ENCODE measurements at places on chromosomes 3 and 15.

DNA sequence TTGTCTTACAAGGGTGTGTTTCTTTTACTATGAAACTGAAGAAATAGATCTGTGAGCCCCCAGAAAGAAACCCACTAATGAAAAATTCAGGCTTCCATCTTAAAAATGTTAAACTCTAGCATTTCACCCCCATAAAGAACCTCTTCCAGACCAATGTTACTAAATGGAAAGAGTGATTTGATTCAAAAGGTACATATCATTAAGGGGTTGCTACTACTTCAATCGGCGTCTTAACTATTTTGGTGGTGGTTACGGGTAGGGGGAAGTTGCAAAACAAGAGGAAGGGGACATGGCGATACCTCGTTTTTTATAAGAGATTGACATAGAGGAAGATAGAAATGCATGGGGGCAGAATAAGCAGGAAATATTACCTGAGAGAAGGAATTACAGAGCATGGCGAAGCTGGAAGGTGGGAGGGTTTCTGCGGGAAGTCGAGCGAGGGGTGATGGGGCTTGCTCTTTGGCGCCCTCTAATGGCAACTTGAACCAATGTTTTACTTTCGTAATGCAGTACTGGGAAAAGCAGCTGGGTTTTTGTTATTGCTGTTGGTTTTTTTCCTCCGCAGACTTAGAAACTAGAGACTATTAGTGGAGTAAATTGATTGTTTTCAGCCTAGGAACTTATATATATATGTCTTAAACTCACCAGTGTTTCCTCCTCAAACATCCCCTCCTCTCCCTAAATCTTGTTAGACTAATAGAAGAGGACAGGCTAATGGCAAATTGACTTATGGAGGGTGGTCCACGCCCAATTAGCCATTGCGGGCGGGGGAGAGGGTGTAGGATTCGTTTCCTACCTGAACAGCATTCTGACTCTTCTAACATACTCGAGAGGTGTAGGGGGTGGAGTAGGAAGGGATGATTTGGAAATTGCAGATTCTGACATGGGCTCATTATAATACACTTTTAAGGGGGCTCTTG is 11.3 kb upstream of the SOX2 start:
- DNase-seq = no peak

DNA sequence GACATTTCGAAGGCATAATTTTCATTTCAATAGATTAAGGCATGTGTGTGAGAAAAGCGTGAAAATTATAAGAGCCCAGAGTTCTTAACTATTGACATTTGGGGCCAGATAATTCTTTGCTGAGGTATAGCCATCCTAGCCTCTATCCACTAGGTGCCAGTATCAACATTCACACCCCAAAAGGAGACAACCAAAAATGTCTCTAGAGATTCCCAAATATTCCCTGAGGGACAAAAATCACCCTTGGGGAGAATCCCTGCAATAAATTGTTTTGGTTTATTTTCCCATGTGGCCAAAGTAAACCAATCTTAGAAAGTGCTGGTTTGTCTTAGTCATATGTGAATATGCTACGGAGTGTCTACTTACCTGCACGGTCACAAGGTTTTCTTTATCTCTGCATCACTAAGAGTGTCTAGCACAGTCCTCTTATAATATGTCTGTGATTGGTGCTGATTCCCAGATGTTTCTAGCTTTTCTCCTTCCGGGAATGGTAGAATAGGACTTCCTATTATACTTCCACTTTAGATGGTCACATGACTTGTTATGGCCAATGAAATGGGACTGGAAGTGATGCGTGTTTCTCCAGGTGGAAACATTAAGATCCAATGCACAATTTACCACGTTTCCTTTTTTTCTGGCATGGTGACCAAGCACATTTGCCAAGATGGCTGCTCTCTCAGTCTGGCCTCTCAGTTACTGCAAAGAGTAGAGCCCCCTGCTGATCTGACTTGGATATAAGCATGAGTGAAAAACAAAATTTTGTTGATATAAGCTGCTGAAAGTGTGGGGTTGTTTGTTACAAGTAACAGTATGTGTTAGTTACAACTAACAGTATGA is 8.0 kb upstream of the KBTBD8 start:
- DNase-seq = no peak

DNA sequence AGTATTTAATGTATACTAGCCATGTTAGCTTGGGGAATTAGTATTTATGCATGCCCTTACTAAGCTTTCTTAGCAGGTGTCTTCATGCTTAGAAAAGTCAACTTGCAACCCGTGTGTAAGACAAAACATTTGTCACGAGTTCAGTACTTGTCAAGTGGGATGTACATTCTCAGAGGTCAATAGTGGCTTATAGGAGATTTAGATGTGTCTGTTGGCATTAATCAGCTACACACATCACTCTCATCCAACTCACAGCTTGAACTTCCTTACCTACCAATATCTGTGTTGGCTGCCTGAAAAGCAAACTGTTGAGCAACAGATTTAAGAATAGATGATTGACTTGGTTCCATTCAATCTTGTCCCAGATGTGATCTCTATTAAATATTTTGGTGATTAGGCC is 109.5 kb downstream of the ROBO2 start:
- no peak for DNase-seq

DNA sequence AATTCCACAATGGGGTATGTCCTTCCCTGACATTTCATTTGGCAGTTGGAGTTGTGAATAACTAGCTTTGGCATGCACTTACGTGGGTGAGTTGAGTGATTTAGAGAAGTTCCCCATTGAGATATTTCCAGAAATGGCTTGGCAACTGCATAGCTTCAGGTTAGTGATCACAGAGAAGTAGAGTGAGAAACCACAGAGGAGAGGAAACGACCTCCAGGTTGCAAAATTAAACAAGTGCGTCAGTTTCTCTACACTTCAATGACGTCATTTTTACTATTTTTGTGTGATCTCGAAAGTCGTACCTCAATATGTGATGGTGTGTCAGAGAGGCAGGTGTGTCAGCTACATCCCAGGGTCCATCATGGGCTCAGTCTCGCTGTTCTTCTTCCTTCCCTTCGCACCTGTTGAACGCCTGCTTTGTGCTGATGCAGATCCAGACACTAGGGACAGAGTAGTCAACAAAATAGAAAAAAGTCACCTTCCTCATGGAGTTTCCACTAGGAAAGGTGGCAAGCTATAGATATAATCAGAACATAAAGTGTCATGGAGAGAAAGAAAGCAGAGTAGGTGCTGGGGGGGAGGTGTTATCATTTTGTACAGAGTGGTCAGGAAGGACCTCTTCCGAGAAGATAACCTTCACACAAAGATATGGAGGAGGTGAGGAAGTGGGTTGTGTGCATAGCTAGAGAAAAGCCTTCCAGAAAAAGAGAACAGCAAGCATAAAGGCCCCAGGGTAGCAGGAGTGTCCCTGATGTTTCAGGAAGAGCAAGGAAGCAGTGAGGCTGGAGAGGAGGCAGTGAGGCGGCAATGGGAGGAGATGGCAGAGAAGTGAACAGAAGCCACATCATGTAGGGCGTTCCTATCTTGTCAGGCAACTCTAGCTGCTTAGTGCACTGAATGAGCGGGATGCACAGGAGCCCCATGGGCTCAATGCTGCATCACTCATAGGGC is 75.6 kb downstream of the MCTP2 start:
- DNase-seq = no peak

GRCh38 chr3:195095704-195096036 is 175.3 kb downstream of the XXYLT1 start:
- DNase-seq = no peak

DNA sequence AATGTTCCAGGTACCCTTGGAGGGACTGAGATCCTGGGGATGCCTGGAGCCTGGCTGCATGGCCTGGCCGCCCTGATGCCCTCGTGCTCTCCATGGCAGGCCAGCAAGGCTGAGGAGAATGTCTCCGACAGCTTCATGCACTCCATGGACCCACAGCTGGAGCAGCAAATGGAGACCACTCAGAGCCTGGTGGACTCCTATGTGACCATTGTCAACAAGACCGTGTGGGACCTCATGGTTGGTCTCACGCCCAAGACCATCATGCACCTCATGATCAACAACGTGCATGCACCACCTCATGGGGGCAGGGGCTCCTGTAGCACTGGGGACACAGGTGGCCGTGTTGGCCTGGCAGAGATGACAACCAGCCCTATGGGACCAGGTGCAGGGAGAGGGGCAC is 19.7 kb downstream of the GOLGA6A start:
- DNase-seq = no peak

DNA sequence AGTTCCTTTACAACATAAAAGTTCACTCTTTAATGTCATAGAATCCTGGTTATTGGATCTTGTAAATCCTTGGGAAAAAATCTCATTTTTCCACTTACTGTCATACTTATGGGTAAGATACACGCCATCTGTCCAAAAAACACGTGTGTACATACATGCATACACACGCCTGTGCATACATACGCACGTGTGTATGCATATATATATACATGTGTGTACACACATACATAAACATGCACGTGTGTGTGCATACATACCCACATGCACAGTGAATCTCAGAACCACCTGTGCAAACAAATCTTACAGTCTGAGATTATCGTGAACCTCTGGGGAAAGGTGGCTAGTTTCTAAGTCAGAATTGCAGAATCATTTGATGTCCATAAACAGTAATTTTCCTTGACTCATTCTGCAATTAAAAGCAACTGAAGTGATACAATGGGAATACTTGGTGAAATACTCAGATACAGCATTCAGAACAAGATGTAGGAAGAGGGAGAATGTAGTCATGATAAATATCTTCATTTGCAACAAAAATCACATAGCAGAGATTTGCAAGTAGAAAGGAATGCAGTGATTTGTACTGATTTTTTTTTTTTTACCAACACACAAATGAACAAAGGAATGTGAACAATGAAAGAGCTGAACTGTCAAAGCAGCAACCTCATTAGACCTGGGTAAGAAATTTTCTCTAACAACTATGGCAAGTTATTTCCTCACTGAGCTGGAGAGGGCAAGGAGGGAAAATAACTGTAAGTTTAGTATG is 160.6 kb upstream of the POU1F1 start:
- DNase-seq = no peak

DNA sequence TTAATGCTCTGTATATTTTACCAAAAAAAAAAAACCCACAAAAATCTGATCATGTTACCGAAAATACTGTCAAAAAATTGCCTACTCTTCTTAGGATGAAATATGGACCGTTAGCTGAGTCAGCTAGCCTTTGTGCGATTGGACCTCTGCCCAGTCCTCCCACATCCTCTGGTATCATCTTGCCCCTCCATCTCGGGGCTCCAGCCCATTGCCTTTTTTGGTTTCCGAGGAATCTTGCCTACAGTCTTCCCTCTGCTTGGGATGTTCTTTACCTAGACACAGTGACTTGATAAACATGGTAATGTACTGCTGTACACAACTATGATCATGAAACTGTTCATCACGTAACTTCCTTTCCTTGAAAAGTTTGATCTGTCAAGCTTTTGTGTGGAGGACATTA is 371.4 kb downstream of the SV2B start:
- DNase-seq = no peak

DNA sequence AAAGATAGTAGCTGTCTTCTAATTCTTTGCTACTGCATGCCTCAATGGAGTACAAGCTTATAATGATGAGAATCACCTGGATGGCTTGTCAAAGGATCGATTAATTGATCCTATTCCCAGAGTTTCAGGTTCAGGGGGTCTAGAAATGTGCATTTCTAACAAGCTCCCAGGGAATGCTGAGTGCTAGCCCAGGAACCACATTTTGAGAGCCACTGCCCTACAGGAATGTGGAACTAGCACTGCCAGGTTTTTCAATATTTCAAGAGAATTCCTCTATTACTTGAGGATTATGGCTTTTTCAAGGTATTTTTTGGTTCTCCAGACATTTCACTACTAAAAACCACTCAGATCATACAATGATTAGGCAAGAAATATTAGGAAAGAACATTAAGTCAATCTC is 52.7 kb downstream of the RARB start:
- no peak for DNase-seq

DNA sequence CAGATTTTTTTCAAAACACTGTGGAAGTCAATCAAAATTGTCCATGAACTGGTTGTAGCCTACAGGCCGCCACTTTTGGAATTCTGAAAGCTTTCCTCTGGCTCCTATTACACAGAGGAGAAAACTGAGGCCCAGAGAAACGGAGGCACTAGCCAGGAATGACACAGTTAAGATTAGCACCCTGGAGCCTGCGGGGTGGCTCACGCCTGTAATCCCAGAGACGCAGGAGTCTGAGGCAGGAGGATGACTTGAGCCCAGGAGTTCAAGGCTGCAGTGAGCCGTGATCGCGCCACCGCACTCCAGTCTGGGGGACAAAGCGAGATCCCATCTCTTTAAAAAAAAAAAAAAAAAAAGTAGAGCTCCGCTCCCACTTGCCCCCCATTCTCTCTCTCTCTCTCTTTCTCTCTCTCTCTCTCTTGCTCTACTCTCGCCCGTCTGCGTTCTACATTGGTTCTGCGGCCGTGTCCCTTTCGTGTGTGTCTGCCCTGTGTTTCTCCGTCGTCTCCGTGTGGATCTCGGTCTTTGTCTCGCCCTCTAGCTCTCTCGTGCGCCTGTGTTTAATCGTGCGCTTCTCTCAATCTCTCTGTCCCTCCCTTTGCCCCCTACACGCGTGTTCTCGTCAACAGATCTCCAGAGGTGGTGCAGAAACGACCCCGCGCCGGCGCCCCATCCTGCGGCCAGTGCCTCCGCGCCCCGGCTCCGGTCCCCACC is 512 bp upstream of the TRH start:
- DNase-seq = no peak

DNA sequence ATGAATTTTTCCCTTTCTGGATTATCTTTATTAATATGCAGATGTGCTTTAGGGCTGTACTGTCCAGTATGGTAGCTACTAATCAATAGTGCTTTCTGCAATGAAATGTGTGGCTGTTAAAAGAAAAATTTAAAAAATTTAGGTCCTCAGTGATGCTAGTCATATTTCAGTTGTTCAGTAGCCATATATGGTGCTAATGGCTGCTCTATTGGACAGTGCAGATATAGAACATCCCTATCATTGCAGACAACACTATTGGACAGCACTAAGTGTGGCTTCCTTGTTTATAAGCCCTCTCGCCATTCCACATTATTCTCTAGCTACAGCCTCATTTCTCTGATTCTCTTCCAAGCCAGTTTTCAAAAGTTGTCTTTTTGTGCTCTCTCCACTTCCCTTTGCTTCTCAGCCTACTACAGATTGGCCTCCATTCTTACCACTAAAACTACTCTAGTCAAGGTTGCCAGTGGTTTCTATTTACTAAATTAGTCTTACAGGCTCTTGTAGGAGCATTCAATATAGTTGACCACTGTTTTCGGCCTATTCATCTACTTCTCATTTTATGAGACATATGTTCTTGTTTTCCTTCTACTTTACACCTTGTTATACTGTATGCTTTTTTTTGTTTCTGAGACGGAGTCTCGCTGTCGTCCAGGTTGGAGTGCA is 9.5 kb downstream of the MAPK6 start:
- no peak for DNase-seq

DNA sequence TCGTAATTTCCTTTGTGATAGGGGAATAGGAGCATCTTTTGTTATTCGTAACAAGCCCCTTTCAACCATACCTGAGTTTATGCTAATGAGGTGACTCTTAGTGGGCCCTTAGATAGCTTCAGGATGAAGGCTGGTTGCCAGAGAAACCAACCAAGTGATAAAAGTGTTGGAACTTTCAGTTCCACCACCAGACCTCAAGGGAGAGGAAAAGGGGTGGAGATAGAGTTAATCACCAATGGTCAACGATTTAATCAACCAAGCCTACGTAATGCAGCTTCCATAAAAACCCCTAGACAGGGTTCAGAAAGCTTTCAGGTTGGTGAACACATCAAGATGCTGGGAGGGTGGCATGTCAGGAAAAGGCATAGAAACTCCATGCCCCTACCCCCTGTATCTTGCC is 33.0 kb downstream of the HERC1 start:
- no peak for DNase-seq
